ENCODE measurements at places on chromosomes 2 and 18.
A peak's percentile ranks its signal among the peaks of the same experiment; 100 is the strongest.

- H3K4me3 ChIP-seq: no peak overlapping the region
- H3K4me1 ChIP-seq: no peaks in the 10 kb centered on the region
- no peak for DNase-seq
- H3K27me3 ChIP-seq: no peaks in the 10 kb centered on the region
Measured at GRCh38 chr2:133293544-133294353, 274.5 kb downstream of the NCKAP5 start.

- DNase-seq: no peak
- no peak overlapping the region for H3K4me3 ChIP-seq
- no peaks in the 10 kb centered on the region for H3K27me3 ChIP-seq
Measured at GRCh38 chr2:202141329-202141947, 68.4 kb downstream of the KIAA2012 start.

GRCh38 chr2:151826737-151827157, 1.5 kb downstream of the ARL5A start:
- H3K27ac ChIP-seq: no peak overlapping the region
- peak overlapping the region; percentile 96 for H3K4me3 ChIP-seq

DNA sequence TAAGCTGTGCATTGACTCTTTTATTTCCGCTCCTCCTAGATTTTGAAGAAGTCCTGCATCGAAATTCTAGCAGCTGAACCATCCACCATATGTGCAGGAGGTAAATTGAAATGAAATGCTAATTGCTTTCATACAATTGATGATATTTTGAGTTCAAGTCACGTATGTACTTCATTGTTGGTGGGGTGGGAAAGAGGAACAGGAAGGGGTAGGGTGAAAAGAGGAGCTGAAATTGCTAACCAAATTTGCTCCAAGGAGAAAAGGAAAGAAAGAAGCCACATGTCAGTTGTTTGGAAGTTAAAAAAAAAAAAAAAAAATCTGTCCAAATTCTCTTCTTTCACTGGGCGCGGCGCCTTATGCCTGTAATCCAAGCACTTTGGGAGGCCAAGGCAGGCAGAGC, 77.8 kb downstream of the ANTXR1 start:
- no peak overlapping the region for H3K27ac ChIP-seq
- no peak overlapping the region for H3K4me3 ChIP-seq
- peaks cover 5% of the 10 kb centered on the region for H3K36me3 ChIP-seq
- DNase-seq: no peak
- H3K27me3 ChIP-seq: no peaks in the 10 kb centered on the region

DNA sequence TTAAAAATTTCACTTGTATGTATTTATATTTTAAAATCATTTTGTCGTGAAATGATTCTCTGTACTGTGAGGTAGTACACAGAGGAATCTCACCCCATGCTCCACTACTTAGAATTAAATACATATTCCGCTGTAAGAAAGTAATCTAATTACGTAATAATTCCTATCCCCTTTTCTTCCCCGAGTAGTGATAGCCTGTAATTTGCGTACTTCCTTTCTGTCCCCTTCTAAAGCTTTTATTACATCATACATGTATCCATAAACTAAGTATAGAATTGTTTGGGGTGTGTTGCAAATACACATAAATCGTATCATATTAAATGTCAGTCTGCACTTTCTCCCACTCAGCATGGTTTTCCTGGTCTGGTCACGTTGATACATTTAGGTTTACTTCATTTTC, 12.4 kb upstream of the CHCHD5 start:
- no peak for DNase-seq
- H3K4me1 ChIP-seq: no peaks in the 10 kb centered on the region
- H3K27ac ChIP-seq: no peak overlapping the region
- H3K36me3 ChIP-seq: peaks cover 83% of the 10 kb centered on the region
- H3K27me3 ChIP-seq: no peaks in the 10 kb centered on the region
- no peak overlapping the region for H3K4me3 ChIP-seq

DNA sequence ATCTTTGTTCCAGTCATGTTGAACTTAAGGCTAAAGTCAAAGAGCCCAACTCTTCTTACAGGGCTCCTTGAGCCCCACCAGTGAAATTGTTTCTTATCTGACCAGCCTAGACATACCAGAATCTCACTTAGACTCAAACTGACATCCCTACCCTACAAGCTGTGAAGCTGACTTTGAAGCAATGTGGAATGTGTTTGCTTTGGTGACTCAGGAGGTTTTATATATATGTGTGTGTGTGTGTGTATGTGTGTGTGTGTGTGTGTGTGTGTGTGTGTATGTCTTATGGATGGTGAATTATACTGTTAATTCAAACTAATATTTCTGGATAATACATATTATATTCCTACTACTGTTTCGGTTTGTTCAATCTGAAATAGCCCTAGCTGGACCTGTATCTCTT, 67.3 kb downstream of the CAMKMT start:
- H3K4me3 ChIP-seq: no peak overlapping the region
- peaks cover 11% of the 10 kb centered on the region for H3K36me3 ChIP-seq
- peaks cover 60% of the 10 kb centered on the region for H3K4me1 ChIP-seq
- no peaks in the 10 kb centered on the region for H3K27me3 ChIP-seq

DNA sequence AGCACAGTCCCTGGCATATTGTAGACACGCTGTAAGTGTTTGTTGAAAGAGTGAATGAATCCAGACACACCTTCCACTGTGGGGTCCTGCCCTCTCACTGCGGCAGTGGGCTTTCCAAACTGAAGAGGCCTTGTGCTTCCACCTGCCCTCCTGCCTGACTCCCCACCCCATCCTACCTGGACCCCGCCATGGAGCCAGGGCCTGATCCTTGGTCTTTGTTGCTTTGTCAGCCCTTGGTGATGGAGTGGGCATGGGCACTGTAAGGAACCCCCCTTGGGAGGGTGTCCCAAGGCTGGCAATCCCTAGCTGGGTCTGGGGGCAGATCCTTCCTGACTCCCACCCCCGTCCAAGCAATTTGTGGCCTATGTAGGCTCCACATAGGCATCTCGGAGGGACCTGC, 33.1 kb downstream of the KLHL29 start:
- H3K27me3 ChIP-seq: no peaks in the 10 kb centered on the region
- H3K36me3 ChIP-seq: no peaks in the 10 kb centered on the region
- H3K4me1 ChIP-seq: peaks cover 8% of the 10 kb centered on the region
- H3K4me3 ChIP-seq: no peak overlapping the region
- no peak overlapping the region for H3K27ac ChIP-seq

DNA sequence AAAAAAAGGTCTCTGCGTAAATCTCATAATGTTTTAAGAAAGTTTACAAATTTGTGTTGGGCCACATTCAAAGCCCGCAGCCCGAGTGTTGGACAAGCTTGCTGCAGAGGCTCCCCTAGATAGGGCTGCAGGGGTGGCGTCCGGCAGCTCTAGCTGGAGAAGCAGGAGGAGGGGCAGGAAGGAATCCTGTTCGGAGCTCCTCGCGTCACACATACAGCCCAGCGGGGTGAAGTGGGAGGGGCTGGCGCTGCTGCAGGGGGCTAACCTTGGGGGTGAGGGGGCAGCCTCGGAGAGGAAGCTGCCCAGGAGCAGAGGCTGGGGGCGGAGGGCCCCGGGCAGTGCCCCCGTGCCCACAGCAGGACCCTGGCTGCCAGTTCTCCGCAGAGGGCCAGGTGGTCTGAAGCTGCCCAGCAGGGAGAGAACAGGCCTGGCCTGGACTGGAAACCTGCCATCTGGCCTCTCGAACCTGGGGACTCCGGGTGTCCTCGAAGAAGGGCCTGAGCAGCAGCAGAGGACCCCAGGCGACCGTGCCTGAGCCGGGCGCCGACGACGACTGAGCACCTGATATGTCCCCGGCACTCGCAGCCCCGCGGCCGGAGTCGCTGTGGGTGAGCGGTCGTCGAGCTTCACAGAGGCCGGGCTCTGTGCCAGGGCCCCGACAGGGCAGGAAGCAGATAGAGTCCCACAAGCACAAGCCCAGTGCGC, 2.6 kb upstream of the GPR35 start:
- peaks cover 12% of the 10 kb centered on the region for H3K36me3 ChIP-seq
- no peaks in the 10 kb centered on the region for H3K27me3 ChIP-seq
- no peak overlapping the region for H3K4me3 ChIP-seq
- peak; percentile 16 for DNase-seq

- H3K4me3 ChIP-seq: no peak overlapping the region
- DNase-seq: no peak
- H3K36me3 ChIP-seq: no peaks in the 10 kb centered on the region
- no peak overlapping the region for H3K27ac ChIP-seq
Measured at GRCh38 chr18:28095631-28096030, 81.3 kb downstream of the CDH2 start.
